COR-L47 (cell line): ENCODE measurements at places on chromosomes 3 and 15.
A peak's percentile ranks its signal among the peaks of the same experiment; 100 is the strongest.

DNA sequence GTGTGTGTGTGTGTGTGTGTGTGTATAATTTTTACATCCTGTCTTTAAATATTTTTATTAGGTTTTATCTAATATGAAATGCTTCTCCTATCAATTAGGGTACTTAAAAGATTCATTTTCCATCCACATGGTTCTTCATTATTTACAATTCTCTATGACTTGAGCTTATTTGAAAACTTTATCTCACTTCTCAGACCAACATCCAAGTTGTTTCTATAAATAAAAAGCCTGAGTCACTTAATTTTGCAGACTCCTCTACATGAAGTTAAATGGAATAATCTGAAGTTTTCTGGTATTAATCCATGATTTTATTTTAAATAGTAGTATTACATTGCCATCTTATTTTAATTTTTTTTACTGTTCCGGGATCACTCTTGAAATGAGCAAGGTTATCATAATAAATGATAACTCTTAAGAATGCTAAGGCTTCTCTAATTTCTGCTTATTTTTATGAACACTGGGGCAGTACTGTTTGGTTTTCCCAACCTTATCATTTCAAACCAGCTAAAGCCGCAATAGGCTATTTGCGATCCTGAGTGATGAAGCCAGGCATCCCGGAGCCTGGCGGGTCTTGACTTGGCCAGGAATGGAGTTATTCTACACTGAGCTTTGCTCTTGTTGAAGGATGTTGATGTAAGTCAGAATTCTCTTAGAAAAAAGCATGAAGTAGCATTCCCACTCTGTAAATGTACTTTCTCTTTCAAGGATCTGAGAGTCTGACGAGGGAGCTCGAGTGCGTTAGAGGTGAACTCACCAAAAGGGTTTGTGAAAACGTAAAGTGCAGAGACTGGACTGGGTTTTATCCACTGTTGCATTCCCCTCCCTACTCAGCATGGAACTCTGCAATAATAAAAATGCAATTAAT is 220.2 kb upstream of the LRTM1 start:
- no peak for DNase-seq

GRCh38 chr3:38137615-38138348 is 679 bp upstream of the MYD88 start:
- DNase-seq, result no peak

DNA sequence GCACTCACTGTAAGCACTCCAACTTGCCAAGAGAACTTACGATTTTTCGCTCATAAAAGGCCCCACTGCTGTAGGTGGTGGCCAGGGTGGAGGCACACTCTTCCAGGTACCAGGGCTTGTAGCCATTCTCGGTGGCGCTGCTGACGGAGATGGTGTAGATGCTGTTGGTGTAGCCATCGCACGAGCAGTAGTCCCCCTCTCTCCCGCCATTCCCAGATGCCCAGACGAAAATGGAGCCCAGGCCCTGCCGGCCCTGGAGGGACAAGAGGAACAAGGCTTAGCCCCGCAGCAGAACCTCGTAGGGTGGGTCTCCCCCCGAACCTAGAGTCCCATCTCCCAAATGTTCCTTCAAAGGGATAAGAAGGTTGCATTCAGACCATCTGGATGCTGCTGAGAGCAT is 96.3 kb downstream of the PCSK6 start:
- no peak for DNase-seq

DNA sequence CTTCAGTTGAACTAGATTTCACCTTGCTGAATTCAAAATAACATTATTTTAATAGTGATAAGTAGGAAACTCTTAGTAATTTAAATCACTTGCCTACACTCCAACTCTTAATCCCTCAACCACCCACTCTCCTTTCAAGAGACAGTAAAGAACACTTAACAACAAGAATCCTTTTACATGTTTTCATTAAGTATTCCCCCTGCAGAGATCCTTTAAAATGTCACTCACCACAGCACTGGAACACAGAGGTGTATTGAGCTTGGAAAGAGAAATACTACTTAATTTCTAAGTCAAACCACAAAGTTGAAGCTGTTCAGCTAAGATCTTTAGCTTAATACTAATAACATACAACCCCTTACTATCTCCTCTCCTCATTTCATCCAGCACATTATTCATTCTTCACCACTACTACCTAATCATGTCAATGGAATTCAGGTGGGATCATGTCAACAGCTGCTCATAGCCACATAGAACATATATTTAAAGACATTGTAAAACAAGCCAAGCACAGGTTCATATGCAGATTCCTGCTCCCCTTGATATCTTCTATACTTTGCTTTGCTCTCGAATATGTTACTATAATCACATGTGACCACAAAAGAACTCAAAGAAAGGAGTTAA is 40.5 kb downstream of the IMPG2 start:
- DNase-seq, result no peak

DNA sequence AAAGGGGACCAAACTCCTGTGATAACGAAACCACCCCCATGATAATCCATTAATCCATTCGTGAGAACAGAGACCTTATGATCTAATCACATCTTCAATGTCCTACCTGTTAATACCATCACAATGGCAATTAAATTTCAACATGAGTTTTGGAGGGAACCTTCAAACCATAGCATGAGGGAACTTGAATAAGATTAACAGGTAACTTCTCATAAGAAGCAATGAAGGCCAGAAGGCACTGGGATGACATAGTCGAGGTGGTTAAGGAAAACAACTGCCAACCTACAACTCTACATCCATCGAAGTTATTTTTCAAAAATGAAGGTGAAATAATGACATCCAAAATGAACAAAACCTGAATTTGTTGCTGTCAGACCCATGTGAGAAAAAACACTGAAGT is 478.9 kb downstream of the EDEM1 start:
- no peak for DNase-seq

- DNase-seq, result no peak
Observed at GRCh38 chr3:139302801-139303113, 41.1 kb upstream of the MRPS22 start.

- DNase-seq, result no peak
Observed at GRCh38 chr3:12994357-12994606, 78.9 kb downstream of the IQSEC1 start.

DNA sequence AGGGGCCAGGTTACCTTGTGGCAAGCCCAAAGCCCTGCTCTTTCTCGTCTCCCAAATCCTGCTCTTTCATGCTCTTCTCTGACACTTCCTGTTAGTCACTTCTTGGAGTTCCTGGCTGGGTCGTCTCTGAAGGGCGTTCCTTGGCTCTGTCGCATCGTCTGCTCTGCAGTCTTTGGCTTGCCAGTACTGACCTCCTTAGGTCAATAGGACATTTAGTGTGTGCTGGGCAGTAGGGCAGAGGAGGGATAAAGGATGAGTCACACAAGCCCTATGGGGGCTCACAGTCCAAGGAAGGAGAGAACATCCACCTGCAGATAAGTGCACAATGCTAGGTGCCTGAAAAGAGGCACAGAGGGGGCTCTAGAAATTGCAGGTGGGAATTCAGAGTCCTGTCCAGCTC is 87.5 kb downstream of the FAM43A start:
- DNase-seq, result no peak

DNA sequence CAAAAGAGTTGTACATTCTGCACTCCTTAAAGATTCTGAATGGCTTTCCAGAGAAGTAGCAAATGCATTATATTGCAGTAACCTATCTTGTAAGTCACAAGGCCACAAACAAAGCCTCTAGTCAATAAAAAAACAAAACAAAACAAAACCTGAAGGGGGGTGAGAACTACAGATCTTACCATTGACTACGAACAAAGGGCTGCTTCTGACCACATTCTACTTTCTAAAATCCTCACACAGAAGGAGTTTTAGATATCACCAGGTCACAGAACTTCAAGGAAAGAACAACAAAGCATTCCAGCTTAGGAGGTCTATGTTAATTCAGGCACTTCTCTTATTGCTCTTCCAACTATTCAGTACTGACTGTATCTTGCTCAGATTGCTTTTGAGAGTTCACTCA is 343.0 kb downstream of the ZBTB20 start:
- no peak for DNase-seq

DNA sequence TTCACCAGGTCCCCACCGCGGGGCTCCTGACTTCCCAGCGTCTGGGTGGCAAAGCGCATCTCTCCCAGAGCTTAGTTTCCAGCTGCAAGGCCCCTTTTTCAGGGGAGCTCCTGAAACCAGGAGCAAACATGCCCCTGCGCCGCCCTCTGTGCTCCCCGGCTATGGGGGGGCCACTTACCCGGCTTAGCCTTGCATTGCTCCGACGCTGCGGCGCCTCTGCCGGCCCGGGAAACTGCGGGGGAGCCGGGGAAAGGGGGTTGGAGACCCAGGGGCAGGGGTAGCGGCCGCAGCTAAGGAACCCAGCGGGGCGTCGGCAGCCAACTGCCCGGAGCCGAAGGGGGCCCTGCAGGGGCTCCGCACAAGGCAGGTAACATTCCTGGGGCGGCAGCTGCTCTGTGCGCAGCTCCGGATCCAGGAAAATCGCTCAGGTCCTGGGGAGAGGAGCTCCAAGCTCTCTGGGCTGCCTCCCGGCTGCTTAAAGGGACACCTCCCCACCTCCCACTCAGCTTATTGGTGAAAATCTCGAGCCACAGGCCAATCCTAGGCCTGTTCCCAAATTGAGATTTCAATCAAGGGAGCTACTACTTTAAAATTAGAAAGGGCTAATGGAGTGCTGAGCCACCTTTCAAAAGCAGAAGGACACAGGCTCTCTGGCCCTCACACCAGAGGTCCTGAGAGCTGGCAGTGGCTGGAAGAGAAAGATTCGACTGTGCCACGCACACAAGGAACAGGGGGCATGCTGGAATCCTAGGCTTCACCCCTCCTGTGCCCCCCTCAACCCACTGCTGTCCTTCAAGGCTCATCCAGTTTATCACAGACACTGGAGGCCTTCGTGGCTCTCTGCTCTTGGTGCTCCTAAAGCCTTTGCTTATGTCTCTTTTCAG is 42.7 kb upstream of the PRICKLE2 start:
- no peak for DNase-seq

DNA sequence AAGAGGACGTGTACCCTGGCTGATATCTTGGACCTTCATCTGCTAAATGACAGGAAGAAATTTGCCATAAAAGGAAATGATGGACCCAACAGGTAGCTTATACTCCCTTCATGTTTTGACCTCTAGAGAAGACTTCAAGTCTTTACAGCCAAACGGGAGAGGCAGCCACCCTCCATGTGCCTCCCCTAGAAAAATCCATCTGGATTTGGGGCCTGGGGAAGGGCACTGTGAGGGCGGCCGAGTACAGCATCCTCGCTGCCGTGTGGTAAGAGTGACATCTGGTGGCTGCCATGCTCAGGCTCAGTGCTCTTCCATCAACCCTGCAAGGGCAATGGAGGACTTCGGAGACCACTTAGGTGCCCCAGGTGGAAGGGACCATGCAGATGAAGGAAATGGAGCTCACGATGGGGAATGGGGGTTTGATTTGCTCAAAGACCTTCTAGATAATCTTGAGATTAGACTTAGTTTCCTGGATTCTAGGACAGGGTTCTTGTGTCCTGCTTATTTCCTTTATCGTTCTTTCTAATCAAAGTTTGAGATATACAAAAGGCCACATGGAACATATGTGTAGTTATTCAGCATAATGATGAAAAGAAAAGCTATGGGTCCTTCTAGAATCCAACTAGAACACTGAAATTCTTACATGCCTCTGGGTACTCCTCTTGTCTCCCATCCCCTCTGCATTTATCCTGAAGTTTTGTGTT is 44.4 kb downstream of the AQP9 start:
- peak; percentile 11 for DNase-seq

DNA sequence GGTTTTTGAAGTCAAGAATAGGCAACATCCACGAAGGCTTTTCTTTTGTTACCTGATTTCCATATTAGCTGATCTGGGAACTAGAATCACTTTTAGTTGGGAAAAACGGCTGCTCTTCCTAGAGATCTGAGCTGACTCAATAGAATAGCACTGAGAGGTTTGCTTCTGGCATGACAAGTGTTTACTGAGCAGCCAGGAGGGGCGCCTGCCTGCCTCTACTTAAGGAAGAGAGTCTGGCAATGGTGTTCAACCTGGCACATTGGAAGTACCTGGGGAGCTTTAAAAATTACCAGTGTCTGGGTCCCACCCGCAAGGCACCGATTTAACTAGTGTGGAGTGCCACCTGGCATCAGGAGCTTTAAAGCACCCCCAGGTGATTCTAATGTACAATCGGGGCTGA is 34.4 kb downstream of the FAM43A start:
- DNase-seq, result no peak

DNA sequence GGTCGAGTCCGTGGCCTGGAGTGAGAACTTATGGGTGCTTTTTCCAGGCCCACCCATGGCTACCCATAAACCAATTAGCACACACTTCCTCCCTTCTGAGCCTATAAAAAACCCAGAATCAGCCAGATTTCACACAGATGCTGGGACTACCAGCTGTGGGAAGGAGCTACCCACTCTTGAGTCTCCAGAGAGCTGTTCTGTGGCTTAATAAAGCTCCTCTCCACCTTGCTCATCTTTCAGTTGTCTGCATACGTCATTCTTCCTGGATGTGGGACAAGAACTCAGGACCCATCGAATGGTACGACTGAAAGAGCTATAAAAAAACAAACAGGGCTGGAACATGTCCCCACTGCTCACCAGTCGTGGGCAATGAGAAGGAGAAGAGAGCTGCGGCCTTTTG is 555.4 kb upstream of the CCDC54 start:
- DNase-seq, result no peak

DNA sequence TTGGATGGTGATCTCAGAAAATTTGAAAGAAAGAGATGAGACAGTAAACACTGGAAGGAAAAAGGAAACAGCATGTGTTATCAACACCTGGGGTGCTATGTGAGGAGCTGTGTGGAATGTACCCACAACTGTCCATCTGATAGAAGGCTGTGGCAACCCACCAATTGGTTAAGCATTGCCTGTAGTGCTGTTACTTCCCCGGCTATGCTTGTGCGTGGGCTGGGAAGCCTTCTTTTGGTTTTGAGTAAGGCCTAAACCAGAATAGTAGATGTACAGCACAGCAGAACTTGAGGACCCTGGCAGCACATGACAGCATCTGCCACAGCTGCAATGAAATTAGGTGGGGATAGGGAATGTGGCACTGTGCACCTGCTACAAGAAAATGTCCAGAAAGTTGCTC is 184.5 kb downstream of the FHIT start:
- DNase-seq, result no peak

DNA sequence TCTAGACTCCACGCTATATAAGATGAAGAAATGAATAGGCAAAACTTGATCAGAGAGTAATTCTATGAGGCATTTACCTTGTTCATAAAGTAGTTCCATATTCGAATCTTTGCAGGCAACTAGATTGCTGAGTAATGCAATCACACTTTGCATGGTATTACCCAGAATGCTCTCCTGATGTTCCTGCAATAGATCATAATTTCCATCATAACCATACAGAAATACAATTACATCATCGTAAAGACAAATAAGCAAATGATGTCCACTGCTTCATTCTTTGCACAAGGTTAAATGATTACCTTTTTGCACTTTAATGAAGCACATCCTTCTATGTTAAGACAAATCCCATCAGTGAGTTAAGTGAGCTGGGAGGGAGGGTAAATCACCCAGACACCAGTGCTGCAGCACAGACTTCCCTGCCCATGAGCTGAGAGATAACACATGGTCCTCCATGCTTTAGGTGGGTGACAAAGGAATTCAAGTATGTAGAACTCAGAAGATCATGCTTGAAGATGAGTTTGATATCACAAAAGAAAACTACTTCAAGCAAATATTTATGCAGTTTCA is 366.7 kb downstream of the CTNNB1 start:
- no peak for DNase-seq

- DNase-seq, result no peak
Observed at GRCh38 chr3:141328286-141329166, 39.8 kb upstream of the ZBTB38 start.

- no peak for DNase-seq
Observed at GRCh38 chr3:195128255-195129071, 142.5 kb downstream of the XXYLT1 start.

GRCh38 chr3:181056136-181056732 is 66.7 kb upstream of the DNAJC19 start:
- peak; percentile 74 for DNase-seq

GRCh38 chr15:72237029-72237852 is 6.3 kb upstream of the PKM start:
- DNase-seq, result no peak
